ENCODE measurements at places on chromosomes 5 and 9. TPM values are rescaled to one million over a fixed set of nuclear protein-coding genes. Genes with fewer than 3 reads are reported as not detected.

GRCh38 chr5:87030699-87031098 lies 237.0 kb upstream of the RASA1 start:
- no peak for DNase-seq

DNA sequence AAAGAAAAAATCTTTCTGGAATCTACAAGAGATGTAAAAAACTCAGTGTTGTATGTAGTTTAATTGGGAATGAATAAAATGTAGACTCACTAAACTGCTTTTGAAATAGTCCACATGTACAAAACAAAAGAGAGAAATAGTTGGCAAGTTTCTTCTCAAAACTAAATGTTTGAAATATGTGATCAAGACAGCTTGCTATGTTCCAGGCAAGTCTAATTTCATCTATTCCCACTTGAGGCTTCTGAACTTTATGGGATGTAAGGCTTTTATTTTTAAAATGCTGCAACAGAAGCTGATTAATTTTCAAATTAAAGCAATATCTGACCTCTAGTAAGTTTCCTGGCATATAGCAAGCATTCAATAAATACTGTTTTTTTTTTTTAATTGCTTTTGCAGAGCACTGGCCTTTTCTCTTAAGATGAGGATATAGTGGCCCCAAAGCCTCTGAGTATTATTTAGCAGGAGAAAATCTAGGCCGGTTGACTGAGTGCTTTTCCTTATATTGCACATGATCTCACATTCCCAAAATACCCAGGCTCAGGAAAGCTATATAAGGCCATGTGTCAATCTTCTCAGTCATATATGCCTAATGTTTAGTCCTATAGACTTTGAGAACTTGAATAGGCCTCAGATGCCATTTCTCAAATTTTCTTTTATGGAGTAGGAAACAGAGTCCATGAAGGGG lies 183.2 kb downstream of the NTRK2 start:
- no peak for DNase-seq

GRCh38 chr9:33924978-33925797 lies 108.2 kb downstream of the UBE2R2 start:
- no peak for DNase-seq

DNA sequence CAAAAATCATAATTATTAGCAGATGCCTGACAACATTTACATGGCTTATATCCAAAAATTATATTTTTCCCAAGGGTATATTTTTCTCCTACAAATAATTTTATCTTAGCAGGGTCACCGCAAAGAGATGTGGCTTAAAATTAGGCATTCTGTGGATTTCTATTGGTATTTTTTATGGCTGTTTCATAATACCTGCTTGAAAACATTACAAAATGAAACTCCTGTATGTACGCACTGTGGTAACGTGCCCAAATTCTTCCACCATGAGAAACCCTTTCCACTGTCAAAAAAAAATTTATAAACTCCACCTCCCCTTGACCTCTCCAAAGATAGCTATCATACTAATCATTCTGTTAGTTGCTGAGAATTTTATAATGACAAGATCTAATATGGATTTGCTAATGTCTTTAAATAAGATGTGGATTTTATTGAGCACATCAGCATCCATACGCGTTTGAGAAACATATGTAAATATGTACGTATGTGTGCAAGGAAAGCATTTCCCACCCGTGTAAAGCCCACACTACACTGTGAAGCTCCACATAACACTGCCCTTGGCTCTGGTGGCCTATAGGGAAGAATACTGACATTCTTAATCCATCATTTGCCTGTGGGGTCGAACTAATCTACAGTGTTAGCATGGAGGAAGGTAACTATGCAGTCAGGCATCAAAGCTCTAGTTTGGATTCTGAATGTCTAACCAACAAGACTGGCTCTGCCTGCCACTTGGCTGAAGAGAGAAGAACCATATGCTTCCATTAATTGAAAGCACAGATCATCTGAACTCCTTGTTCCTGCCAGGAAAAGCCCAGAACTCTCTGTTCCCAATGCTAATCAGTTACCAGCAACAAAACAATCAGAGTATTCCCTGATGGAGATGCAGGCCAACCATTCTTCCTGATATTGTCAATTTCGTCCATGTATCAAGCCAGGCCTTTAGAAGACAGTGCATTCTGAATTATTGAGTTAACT lies 244.7 kb downstream of the SPOCK1 start:
- DNase-seq, result no peak

Gene PCA3
- not detected for total RNA-seq

GRCh38 chr5:134097211-134097749 lies 17.2 kb upstream of the TCF7 start:
- DNase-seq, result no peak

DNA sequence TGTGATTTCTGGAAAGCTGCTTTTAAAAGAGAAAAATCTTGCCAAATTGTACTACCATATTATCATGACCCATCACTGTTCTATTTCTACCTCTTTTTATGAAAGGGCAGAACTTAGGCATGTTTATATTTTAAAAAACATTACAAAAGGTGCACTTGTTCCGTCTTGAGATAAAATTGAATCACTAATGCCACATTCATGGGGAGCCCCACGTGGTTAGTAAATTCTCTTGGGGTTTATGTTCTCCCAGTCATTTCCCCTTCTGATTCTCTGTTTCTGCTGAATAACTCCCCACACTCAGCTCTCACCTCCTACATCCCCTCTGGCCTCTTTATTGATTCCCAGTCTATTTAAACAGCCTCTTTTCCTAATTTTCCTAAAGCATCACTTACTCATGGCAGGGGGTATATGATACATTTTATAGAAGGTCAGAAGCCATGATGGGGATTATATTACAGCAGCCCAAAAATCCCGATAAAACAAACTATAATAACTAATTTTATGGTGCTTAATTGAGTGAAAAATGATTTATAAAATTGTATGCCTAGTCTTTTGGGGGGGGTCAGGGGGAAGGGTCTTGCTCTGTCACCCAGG lies 19.7 kb upstream of the VLDLR start:
- no peak for DNase-seq

DNA sequence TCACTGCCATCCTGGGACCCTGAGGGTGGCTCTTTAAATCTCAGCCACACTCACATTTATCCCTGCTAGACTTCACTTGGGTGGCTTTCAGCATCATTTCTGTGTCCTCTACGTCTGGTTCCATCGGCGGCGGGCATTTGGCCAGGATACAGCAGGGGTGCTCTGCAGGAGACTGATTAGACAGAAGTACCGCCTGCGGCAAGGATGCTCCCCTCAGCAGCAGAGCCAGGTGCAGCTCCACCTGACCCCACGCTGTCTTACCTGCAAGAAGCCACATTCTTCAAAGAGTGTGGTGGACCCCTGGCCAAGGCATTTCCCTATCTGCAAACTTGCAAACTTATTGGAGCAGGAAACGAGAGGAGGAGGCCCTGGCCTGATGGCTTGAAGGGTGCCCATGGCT lies 309.8 kb upstream of the IRX4 start:
- no peak for DNase-seq

DNA sequence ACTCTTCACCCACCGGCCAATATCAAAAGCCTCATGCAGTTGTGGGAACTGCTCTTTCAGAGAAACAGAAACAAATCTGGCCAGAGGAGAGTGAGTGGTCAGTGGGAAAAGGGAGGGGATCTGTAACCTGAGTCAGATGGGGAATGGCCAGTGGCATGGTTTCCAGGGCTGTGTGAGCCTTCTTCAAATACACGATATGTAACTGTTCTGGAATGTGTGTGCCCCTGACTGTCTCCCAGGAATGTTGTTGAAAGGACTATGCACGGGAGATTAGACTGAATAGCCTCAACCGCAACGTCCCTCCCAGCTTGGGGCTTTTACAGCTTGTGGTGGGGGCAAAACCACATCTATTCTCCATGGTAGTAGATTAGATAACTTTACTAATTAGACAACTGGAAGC lies 60.8 kb downstream of the SH3TC2 start:
- DNase-seq, result peak; percentile 97

GRCh38 chr5:90144625-90145327 lies 264.8 kb downstream of the CETN3 start:
- no peak for DNase-seq

GRCh38 chr9:72480921-72481320 lies 40.5 kb upstream of the TMC1 start:
- peak; percentile 61 for DNase-seq
